ENCODE measurements at places on chromosomes 1 and 21. TPM values are rescaled to one million over a fixed set of nuclear protein-coding genes. Genes with fewer than 3 reads are reported as not detected.
A peak's percentile ranks its signal among the peaks of the same experiment; 100 is the strongest.

PLCH2 gene
- 0.54 TPM for total RNA-seq

PLA2G2F gene
- total RNA-seq, result not detected

DNA sequence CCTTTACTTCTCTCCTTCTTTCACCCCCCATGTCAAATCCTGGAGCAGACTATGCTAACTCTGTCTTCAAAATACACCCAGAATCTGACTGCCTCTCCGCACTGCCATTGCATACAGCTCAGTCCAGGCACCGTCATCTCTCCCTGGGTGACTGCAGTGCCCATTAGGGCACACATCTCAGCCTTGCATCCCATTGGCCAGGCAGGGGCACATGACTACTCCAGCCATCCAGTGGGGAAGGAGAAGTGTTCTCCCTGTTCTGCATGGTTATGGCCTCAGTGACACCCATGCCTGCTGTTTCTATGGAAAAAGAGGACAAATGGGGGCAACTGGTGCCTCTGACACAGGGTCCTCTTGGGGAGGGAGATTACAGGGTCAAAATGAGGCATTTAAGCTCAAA is 270.5 kb downstream of the MATN1 start:
- no peak overlapping the region for H3K27ac ChIP-seq
- H3K36me3 ChIP-seq, result no peaks in the 10 kb centered on the region
- no peaks in the 10 kb centered on the region for H3K4me1 ChIP-seq
- H3K4me3 ChIP-seq, result no peak overlapping the region

DNA sequence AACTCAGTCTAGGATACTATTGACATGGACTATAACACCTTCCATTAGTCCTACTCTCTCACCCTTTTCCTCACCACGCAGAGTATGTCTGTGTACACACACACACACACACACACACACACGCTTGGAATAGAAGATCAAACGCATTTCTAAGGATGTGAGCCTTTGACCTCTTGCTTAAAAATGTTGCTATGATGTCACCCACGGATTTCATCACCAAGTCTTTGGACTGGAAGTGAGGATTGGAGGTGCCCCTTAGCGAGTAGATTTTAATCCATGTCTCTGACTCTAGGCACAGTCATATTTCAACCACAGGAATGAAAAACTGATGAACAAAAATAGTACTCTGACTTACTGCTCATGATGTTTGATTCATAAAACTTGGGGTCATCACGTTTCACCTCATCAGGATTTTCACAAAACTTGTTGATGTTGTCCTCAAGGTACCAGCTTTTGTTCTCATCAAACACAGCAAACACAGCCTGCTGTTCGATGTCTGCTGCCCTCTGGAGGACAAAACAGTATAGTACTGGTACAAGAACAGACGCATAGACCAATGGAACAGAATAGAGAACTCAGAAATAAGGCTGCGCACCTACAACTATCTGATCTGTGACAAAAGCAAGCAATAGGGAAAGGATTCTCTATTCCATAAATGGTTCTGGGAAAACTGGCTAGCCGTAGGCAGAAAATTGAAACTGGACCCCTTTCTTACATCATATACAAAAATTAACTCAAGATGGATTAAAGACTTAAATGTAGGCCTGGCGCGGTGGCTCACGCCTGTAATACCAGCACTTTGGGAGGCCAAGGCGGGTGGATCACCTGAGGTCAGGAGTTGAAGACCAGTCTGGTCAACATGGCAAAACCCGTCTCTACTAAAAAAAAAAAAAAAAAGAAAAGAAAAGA is 39.9 kb downstream of the F5 start:
- H3K4me1 ChIP-seq, result no peaks in the 10 kb centered on the region
- no peaks in the 10 kb centered on the region for H3K27me3 ChIP-seq
- no peaks in the 10 kb centered on the region for H3K36me3 ChIP-seq
- H3K27ac ChIP-seq, result no peak overlapping the region

GRCh38 chr1:199422206-199422605 is 605.3 kb upstream of the NR5A2 start:
- no peak overlapping the region for H3K27ac ChIP-seq
- peak; percentile 43 for DNase-seq
- no peaks in the 10 kb centered on the region for H3K4me1 ChIP-seq
- no peak overlapping the region for H3K4me3 ChIP-seq
- H3K27me3 ChIP-seq, result no peaks in the 10 kb centered on the region

DNA sequence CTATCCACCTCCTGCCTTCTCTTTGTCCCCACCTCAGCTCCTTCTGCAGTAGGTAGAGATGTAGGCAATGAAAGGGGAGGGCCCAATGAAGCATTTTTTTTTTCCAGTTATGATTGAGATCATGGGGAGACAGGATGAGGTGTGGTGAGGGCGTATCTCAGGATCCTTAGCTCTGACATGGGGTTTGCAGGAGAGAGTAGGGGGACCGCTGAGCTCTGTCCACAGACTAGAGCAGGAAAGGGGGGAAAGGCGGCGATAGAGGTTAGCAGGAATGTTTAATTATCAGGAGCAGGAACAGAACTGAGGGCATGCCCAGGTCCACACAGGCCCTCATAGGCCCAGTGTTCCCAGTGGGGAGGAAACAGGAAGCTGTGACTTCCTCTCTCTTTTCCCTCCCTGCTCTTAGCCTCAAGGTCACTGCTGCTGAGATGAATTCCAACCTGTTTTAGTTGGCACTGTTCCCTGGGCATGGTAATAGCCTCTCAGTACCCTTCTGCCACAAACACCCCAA is 901 bp upstream of the RXFP4 start:
- no peak for DNase-seq
- H3K27ac ChIP-seq, result no peak overlapping the region
- H3K36me3 ChIP-seq, result no peaks in the 10 kb centered on the region
- no peak overlapping the region for H3K4me3 ChIP-seq
- peaks cover 5% of the 10 kb centered on the region for H3K4me1 ChIP-seq
- no peaks in the 10 kb centered on the region for H3K27me3 ChIP-seq

DNA sequence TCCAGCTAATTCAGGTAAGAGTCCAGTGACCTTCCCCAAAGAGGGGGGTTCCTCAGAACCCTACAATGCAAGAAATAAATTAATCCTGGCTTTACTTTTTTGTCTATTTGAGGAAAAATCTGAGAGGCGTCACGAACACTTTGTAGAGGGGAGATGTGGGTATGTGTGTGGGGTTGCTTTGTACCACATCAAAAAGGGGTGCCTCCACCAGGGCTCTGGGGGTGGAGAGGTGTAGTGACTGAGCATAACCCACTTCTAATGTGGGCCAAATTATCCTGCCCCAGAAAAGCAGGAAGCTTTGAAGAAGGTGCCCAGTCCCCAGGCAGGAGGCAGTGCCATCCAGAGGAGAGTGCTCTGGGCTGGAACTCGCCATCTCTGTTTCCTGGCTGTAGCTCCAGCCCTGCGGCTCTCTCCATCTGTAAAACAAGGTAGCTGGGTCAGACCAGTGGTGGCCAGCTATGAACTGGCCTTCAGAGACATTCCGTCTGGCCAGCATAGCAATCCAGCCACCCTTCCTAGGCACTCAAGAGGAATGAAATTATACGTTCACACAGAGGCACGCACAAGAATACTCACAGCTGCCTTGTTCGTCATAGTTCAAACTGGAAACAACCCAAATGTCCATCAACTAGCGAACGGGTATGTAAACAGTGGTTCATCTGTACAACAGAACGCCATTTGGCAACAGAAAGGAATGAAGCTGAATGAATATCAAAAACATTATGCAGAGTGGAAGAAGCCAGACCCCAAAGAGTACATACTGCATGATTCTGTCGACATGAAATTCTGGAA is 45.4 kb upstream of the TNFRSF1B start:
- no peaks in the 10 kb centered on the region for H3K4me1 ChIP-seq
- H3K36me3 ChIP-seq, result no peaks in the 10 kb centered on the region
- no peak overlapping the region for H3K27ac ChIP-seq
- no peak for DNase-seq
- no peaks in the 10 kb centered on the region for H3K27me3 ChIP-seq

HENMT1 gene
- total RNA-seq, result 3.7 TPM

DNA sequence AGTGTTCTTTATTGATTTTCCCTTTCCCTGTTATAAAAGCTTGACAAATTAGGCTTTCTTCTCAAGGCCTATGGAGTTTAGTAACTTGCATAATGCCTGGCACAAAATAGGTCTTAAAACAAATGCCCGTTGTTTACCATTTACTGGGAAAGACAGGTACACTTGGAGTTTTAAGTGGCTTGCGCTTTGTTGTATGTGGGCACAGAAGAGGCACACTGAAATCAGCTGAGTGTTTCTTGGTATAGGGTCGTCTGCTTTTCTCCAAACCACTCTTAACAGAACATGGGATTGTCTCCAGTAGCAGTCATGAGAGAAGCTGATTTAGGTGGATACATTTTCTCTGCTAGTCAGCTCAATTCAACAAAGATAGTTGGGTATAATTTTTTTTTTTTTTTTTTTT is 132.5 kb downstream of the SYT14 start:
- H3K36me3 ChIP-seq, result no peaks in the 10 kb centered on the region
- H3K27ac ChIP-seq, result no peak overlapping the region
- no peak for DNase-seq
- H3K27me3 ChIP-seq, result no peaks in the 10 kb centered on the region

MANEAL gene
- total RNA-seq, result 0.24 TPM

TSPAN1 gene
- not detected for total RNA-seq

- no peaks in the 10 kb centered on the region for H3K4me1 ChIP-seq
- DNase-seq, result no peak
- no peaks in the 10 kb centered on the region for H3K27me3 ChIP-seq
Measured at GRCh38 chr1:45721207-45721606, 29.2 kb downstream of the IPP start.

DNA sequence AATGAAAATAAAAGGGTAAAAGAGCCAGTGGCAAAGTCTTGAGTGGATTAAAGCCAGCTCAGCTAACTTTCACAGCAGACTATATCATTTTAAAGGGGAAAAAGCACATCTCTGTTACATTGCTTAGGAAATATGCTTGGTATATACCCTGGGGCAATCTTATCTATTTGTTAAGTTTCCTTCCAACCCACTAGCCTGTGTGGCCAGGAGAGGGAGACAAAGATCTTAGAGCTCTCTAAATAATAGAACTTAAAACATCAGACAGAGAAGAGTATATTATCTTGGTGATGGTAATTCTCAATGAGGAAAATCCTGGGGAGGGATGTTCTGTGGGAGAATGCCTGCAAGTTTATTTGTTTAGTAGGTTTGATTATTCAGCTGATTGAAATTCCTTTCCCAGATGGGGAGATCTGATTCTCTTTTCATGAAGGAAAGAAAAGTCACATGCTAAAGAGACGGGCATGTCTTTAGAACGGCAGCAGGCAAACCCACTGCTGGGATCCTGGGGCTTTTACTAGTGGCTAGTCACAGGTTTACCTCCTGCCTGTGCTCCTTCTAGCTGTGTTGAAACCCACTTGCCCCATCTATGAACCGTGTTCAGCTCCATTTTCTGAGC is 3.6 kb downstream of the KCNE2 start:
- no peaks in the 10 kb centered on the region for H3K36me3 ChIP-seq
- DNase-seq, result peak; percentile 70
- H3K4me1 ChIP-seq, result peaks cover 22% of the 10 kb centered on the region
- no peaks in the 10 kb centered on the region for H3K27me3 ChIP-seq
- no peak overlapping the region for H3K27ac ChIP-seq

PDIK1L gene
- total RNA-seq, result 12.0 TPM

CSMD2 gene
- 3.5 TPM for total RNA-seq

DNA sequence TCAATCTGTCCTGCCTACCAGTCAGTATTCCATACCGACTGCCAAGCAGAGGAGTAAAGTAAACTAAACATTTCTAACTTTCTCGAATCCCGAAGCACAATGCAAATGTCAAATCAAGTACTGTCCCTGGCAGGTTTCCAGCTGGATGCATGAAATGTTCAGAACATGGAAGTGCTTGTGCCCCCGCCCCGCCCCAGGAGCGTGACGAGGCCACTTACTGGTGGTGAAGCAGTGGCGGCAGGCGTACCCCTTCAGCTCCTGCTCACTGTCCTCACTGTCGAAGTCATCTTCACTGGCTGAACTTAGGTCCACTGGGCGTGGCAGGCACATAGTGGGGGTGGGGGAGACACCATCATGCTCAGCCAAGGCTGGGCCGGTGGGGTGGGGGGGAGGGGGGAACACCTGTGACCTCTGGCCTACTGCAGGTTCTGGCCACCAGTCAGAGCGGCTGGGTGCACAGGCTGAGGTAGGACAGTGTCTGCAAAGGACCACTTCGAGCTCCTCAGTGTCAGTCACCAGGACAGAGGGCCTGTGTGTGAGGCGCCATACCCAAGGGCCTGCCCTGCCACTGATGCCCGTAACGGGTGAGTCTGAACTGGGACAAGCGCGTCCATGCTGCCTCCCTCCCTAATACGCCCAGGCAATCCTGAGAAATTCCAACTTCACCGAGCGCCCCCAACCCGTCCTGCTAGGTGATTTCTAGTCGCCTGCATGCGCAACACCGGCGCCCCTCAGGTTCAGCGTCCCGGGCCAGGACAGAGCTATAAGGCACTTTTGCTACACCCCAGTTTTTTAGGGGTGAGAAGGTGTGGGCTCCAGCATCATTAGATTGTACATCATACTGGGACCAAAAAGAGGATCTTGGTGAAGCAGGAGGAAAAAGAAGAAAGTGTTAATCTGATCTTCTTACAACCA is 46.9 kb downstream of the SLC45A1 start:
- no peaks in the 10 kb centered on the region for H3K27me3 ChIP-seq
- peaks cover 10% of the 10 kb centered on the region for H3K4me1 ChIP-seq
- H3K27ac ChIP-seq, result no peak overlapping the region
- DNase-seq, result no peak
- H3K4me3 ChIP-seq, result no peak overlapping the region
- H3K36me3 ChIP-seq, result no peaks in the 10 kb centered on the region

DNA sequence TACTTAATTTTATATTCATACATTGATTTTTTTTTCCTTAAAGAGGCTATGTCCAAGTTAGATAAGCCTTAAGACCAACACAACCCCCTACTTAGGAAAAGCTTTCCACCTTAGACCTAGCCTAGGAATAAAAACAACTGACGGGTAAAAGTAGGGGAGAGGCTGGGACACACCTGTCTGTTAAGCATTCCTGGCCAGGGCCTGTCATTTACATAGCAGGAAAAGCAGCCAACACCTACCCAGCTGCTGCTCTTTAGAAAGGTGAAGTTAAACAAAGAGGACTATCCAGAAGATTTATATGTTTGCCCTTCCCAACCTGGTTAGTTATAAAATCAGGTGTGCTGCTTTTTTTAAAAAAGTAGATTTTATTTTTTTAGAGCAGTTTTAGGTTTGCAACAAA is 29.1 kb upstream of the SAMD13 start:
- H3K36me3 ChIP-seq, result no peaks in the 10 kb centered on the region
- H3K27ac ChIP-seq, result no peak overlapping the region
- no peak for DNase-seq
- H3K27me3 ChIP-seq, result no peaks in the 10 kb centered on the region
- no peak overlapping the region for H3K4me3 ChIP-seq

ATP6V0B gene
- 71.2 TPM for total RNA-seq

S1PR1 gene
- total RNA-seq, result 8.7 TPM

CLDN8 gene
- total RNA-seq, result not detected
